NCI-H1694 (cell line): ENCODE measurements at places on chromosomes 5 and 9.
A peak's percentile ranks its signal among the peaks of the same experiment; 100 is the strongest.

- no peak for DNase-seq
Observed at GRCh38 chr5:54388409-54388808, 67.1 kb upstream of the HSPB3 start.

GRCh38 chr9:124370896-124371582, 44.2 kb downstream of the PSMB7 start:
- DNase-seq = no peak

- DNase-seq = no peak
Observed at GRCh38 chr5:175257128-175257846, 186.7 kb downstream of the DRD1 start.

GRCh38 chr5:118937393-118938061, 50.8 kb downstream of the DTWD2 start:
- no peak for DNase-seq

- DNase-seq = peak; percentile 14
Observed at GRCh38 chr9:19085295-19085694, 17.4 kb downstream of the HAUS6 start.

- DNase-seq = no peak
Observed at GRCh38 chr5:93346301-93346700, 234.7 kb downstream of the NR2F1-AS1 start.

DNA sequence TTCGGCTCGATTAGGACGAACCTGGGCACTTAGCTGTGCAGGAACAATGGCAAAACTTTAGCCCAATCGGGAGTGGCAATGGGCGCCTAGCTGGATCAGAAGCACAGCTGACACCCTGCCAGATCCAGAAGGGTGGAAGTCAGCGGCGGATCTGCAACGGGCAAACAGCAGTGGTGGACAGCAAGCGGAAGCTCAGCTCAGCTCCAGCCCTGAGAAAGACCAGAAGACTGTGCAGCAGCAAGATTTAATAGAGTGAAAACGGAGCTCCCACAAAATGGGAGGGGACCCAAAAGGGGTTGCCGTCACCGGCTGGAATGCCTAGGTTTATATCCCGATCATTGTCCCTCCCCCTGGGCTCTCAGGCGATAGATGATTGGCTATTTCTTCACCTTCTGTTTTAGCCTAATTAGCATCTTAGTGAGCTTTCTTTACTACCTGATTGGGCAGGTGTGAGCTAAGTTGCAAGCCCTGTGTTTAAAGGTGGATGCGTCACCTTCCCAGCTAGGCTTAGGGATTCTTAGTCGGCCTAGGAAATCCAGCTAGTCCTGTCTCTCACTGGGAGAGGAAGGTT, 1237.9 kb downstream of the CDH12 start:
- no peak for DNase-seq

DNA sequence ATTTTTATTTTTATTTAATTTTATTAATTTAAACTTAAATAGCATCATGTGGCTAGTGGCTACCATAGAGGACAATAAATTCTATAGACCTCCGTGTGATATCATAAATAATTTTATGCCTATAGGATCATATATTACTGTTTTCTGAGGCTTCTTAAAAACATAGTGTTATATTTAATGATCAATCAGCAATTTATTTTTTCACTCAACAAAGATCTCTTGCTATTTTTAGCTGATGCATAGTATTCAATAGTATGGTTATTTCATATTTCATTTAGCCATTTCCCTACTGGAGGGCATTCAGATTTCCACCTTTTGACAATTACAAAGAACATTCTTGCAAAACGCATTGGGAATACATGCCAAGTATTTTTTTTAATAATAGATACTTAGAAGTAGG, 114.1 kb downstream of the PDE4D start:
- DNase-seq = no peak

GRCh38 chr5:177443144-177443983, 3.2 kb upstream of the PRR7 start:
- no peak for DNase-seq

DNA sequence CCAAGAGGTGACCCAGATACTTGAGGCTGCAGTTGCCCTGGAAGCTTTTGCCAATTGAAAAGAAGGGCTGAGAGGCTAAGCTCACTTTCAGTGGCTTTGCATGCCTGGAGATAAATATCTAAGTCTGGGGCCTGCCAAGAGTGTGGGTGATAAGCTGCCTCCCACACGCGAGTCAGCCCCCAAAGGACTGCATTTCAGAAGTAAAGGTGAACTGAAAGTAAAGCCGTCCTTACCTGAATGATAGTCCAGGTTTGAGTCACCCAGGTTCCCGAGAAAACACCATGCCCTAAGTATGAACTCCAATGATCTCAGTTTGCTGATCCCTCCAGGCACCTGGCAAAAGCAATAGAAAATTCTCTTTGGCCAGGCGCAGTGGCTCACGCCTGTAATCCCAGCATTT, 22.5 kb upstream of the N4BP3 start:
- no peak for DNase-seq

- peak; percentile 13 for DNase-seq
Observed at GRCh38 chr5:77139001-77139400, 51.9 kb upstream of the ZBED3 start.
